GM10248 (cell line): ENCODE measurements at places on chromosomes 13 and 19.

GRCh38 chr13:77029436-77029835, 2.5 kb upstream of the FBXL3 start:
- DNase-seq = no peak

DNA sequence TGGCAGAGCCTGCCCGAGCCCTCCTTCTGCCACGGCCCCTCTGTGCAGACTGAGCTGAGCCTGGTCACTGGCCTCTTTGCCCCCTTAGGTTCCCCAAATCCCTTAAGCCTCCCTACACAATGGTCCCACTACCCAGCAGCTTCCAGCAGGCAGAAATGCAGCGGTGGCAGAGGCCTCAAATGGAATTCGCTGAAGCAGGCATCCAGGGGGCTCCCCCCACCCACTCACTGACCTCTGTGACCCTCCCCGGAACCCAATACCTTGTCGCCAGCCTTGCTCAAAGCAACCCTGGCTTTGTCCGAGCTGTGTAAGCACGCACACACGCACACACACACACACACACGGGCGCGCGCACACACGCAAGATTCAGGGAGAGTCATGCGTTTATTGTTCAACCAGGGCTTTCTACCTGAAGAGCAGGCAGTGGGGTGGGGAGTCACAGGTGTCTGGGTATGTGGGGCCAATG, at the start of gene LIM2:
TSS of gene LIM2 (minus strand) at position 51 of the 466 bp plus-strand sequence. CDS start 531 bp downstream, outside the sequence.
- no peak for DNase-seq

GRCh38 chr13:39210961-39211534, 172.8 kb downstream of the NHLRC3 start:
- DNase-seq = no peak

- DNase-seq = no peak
Observed at GRCh38 chr19:11123114-11123513, 32.5 kb downstream of the SPC24 start.

- no peak for DNase-seq
Observed at GRCh38 chr19:51691074-51691583, 2.0 kb upstream of the SPACA6 start.

- no peak for DNase-seq
Observed at GRCh38 chr19:6668691-6669090, 1.3 kb downstream of the TNFSF14 start.

- no peak for DNase-seq
Observed at GRCh38 chr13:73579574-73580274, 520.9 kb downstream of the KLF5 start.

DNA sequence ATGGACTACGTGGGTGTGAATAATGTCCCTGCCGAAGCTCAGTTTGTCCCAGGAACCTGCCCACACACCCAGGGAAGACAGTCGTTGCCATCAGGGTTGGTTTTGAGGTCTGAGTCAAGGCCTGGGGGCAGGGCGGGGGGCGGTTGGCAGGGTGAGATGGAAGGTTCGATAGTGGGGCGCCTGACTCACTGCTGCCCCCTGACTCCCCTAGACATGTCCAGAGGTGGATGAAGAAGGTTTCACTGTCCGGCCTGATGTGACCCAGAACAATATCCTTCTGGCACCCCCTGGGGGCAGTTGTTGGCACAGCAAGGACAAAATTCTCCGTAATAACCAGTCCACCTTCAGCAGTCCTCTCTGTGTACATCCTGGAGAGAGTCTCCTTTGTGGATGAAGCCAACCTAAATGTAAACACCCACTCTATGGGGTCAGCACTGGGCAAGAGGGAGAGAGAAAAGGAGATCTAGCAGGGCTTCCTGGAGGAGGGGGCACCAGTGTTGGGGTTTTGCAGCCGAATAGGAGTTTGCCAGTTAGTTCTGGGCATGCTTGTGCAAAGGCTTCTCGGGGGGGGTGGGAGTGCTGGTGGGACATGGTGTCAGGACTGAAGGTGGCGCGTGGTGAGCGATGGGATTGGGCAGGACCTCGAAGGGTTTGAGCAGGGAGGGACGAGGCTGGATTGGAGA, 19.6 kb upstream of the B3GNT3 start:
- DNase-seq = no peak

DNA sequence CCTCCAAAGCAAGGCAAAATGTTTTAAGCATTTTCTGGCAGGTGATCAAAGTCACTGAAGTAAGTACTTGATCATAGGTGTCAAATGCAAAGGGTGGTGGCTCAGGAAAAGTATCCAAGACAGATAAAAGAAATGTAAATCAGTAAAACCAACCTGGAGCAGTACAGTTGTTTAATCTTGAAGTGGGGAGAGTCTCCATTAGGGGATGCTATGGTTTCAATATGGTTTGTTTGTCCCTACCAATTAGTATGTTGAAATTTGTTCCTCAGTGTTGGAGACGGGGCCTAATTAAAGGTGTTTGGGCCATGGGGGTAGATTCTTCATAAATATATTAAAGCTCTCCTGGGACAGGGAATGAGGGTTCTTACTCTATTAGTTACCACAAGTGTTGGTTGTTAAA, 1781.7 kb upstream of the PRR20A start:
- no peak for DNase-seq

DNA sequence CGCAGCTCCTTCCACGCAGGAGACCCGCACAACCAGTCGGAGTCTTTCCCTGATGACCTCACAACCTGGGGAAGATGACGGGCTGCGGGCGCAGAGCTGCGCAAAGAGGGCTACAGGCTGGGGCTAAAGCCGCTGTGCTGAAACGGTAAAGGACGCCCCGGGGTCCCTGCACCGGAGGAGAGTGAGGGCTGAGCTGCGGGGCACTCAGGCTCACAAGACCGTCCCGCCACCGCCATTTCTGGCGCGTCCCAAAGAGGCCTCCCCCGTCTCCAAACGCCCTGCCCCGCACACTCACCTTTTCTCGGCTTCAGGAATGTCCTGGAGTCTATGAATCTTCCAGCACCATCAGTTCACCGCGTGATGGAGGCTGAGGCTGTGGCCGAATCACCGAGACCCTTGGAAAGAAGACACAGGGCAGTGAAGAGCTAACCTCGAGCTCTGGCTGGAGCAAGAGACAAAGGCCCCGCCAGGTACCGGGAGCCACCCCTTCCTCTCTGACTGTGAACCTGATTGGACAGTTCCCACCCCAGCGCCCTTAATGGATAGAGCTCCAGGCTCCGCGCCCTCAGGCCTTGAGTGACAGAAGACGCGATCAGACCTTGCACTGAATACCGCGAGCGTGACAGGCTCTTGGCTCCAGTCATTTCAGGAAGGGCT, 41.8 kb upstream of the ZNF429 start:
- peak; percentile 74 for DNase-seq

GRCh38 chr19:45191375-45191774, 12.8 kb downstream of the BLOC1S3 start:
- DNase-seq = no peak

DNA sequence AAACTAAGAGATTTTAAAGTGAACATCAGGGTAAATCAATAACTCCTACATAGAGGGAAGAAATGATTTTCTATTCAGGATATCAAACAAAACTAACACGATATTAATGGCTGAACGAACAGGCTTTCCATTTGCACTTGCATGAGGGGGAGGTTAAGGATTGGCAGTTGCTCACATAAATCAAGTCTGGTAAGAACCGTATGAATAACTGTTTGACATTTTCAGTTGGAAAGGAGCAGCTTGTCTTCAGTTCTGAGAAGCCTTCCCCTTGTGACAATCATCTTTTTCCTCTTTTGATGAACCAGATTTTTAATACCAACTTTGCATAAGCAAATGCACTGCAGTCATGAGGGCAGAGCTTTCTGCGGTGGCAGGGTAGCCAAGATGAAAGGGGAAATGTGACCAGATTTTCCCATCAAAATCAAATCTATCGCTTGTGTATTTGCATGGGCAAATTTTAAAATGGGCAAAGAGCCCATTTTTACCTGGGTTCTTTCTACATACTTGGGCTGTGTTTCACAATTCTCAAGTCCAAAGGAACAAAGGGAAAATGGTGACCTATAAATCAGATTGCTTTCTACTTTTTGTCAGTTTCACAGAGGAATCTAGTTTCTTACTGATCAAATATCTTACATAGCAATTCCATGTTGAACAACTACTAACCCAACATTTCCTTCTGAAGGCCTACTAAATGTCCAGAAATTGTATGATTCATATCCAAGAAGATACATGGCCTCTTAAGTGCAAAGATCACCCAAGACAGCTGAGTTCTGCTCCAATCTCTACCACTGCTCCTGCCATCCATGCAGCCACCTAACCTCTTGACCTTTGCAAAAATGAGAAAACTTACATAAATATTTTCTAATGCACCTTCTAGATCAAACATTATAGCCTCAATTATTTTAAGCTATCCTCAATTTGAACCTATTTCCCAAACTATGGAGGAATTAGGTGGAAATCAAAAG, 249.6 kb downstream of the OXGR1 start:
- no peak for DNase-seq

DNA sequence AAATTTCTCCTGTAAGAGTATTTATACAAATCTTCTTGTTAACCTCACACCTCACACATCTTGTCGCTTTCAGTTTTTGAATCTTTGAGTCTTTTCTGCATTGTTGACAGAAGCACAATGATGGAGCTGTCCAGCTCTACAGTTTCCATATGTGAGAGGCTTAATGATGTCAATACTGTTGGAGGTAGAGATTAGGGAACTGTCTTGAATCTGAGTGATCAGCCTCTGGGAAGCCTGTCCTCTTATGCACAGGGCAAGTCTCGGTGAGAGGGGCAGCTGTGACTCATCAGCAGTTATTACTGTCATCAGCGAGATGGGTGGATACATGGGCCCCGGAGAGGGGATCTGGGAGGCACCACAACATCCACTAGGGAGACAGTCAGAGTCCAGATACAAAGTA, 4.6 kb upstream of the ITGBL1 start:
- no peak for DNase-seq

GRCh38 chr19:39347332-39348164, 5.3 kb downstream of the SAMD4B start:
- no peak for DNase-seq

DNA sequence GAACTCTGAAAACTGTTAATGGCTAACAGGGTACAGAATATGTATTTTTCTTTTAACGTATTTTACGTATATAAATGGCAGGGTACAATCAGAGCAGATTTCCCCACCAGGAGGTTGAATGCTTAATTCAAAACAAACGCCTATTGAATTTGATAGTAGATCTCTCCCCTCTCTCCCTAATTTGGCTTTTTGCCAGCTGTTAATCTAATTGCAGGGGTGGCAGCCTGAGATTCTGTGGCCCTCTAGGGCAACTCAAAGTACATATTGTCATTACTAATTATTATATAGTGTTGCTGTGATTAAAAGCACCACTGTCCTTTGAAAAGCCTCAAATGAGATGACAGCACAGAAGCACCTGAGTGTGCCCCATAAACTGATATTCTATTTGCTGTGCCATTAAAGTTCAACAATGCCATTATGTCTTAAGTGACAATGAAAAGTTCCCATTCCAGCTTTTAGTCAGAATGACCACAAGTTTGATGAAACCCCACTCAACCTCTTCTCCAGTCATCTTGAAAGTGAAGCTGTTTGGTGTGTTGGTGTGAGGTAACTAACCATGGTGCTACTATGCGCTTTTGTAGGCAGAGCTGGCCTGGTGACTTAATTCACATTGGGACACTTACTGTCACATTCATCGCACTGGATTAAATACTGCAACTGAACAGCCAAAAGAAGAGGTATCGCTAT, 351.4 kb downstream of the KCNRG start:
- peak; percentile 50 for DNase-seq

DNA sequence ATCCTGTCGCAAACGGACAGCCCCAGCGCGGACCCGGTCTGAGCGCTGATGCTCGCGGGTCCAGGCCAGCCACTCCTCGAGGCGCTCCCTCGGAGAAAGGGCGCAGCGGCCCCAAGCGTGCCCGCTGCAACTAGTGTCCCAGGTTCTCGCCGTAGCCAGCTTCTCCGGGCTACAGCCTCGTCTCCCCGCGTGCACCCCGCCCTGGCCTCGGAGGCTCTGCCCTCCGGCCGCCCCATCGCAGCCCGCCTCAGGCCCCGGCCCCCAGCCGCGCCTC, 487 bp downstream of the FLT1 start:
- DNase-seq = peak; percentile 42

DNA sequence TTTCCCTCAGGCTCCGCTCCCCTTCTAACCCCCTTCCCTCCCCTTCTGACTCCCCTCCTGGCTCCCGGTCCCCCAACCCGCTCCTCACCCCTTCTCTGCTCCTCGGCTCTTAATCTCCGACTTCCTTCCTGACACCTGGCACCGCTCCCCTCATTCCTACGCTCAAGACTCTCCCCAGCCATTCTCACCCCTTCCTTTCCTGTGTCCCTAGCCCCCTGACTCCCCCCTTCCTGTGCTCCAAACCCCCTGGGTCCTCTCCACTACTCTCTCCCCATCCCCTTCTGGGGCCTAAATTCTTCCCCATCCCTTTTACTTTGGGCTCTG, 658 bp downstream of the CLPP start:
- no peak for DNase-seq

DNA sequence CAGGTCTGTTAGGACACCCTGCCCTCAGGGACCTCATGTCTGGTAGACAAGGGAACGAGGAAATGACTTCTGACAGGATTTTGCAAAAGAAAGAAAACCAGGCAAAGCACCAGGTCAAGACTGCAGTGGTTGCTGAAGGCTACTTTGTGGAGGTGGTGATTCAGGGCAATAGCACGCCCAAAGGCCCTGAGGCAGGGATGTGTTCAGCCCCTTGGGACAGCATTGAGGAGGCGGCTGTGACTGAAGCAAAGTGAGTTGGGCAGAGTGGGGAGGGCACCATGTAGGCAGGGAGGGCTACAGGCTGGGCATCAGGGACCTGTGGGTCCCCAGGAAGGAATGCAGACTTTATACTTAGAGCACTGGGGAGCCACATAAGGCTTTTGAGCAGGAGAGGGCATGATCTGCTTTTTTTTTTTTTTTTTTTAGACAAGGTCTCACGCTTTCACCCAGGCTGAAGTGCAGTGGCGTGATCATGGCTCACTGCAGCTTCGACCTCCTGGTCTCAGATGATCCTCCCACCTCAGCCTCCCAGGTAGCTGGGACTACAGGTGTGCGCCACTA, 10.8 kb upstream of the HOMER3 start:
- no peak for DNase-seq

DNA sequence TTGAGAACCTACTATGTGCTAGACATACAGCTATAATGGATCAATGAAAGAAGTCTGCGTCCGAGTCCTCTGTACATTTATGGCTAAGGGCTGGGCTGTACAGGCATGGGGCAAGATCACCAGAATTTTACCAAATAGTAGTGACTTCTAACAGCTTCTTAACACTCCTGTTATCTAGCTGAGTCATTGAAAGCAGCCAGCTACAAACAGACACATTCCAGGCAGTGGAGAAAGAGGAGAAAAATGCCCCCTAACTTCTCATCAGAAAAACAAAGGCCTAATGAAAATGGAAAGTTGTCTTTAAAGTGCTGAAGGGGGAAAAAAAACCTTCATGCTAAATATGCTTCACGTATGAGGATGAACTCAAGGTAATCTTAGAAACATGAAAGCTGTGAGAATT, 14.3 kb upstream of the ZNF667 start:
- no peak for DNase-seq
